ENCODE measurements at places on chromosomes 1 and 21.

DNA sequence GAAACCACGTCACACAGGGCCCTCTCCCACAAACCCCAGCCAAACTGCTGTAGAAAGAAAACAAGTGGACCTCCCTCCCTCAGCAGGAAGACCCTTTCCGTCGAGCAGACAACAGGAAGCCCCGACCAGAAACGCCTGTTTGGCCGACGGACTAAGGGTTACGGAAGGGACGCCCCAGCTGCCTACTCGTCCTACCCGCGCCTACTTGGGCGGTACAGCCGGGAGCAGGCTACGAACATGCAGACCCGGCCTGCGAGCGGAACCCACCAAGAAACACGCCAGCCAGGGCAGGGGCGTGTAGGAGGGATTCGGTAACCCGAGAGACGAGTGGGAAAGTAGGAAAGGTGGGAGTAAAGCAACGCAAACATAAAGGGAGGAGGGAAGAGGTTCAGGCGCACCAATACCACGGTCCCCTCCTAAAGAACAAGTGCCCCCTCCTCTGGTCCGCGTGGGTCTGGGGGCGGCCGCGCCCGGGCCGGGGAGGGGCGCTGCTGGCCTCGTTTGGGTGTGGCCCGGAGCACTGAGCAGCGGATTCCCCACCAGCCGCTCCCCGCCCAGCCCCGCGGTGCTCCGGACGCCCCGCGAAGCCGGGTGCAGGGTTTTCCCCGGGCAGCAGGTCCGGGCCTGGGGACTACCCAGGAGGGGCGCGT, 450 bp downstream of the S100A10 start:
- DNase-seq = peak; percentile 31

- DNase-seq = no peak
These were observed 14.7 kb downstream of the BEND5 start for GRCh38 chr1:48761986-48762385.

GRCh38 chr1:235783148-235783776, 83.4 kb downstream of the LYST start:
- no peak for DNase-seq

GRCh38 chr1:119404736-119405135, 10.2 kb upstream of the HSD3B2 start:
- DNase-seq = no peak

GRCh38 chr1:81607086-81607485, 193.6 kb upstream of the ADGRL2 start:
- DNase-seq = no peak

DNA sequence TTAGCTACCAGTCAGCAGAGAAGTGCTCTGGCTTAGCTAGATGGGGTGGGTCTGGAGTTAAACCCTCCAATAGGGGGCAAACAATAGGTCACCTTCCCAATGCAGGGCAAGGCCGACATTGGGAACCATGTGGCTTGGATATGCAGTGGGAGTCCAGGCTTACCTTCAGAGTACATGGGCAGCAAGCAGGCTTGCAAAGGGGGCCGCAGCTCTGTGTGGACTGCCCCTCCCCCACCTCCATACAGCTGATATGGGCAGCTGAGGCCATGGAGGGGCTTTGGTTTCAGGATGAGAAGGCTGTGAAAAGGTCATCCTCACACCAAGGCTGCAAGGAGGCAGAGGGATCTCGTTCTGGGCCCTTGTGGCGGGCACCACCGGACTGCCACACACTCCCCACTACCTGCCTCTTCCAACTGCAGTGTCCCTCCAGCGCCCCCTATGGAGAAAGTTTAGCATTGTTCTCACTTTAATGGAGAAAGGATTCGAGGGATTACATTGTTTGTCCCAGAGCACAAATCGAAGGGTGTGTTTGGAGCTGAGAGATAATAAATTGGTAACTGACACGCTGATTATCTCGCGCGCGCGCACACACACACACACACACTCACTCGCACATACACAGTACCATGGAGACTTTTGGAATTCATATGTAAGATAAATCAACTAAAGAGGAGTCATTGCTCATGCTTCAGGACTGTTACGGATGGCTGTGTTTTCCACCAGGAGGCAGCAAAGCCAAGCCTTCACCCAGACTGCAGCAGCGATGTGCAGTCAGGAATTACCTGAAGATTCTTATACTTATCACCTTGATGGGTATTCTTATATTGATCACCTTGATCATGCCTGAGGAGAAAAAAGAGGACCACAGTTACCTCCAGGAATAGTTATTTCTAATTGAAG, 7.0 kb upstream of the SMCP start:
- peak; percentile 32 for DNase-seq

GRCh38 chr1:203776636-203777035, 11.7 kb downstream of the LAX1 start:
- no peak for DNase-seq

- DNase-seq = no peak
These were observed 1.4 kb upstream of the B4GALT2 start for GRCh38 chr1:43977376-43978263.

- no peak for DNase-seq
These were observed 20.8 kb upstream of the ECE1 start for GRCh38 chr1:21311016-21311415.

DNA sequence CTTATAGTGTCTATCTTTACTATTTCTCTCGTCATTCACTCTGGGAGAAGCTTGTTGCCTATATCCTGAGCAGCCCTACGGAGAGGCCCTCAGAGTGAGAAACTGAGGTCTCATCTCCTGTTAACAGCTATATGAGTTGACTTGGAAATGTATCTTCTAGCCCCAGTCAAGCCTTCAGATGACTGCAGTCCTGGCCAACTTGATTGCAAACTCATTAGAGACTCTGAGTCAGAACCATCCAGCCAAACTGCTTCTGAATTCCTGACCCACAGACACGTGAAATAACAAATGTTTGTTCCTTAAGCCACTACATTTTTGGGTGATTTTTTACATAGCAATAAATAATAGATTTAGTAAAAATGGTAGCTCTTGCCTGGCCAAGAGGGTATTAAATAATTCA, 3.9 kb upstream of the ZBED6 start:
- no peak for DNase-seq

DNA sequence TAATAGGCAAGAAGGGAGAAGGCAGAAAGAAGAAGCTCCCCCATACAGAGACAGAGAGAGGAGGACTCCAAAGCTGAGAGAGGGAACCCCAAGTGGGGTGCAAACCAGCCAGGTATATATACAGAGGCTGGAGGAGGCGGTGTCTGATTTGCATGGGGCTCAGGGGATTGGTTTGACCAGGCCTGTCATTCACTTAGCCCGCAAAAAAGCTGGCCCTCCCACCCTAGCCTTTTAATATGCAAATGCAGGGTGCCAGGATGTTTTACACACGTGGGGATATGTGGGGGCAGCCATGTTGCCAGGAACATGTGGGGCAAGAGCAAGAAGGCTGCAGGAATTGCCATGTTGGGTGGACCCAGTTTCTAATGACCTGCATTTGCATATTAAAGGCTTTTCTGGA, 37.0 kb upstream of the TENT5B start:
- no peak for DNase-seq

GRCh38 chr1:180501865-180502360, 464 bp downstream of the ACBD6 start:
- no peak for DNase-seq

DNA sequence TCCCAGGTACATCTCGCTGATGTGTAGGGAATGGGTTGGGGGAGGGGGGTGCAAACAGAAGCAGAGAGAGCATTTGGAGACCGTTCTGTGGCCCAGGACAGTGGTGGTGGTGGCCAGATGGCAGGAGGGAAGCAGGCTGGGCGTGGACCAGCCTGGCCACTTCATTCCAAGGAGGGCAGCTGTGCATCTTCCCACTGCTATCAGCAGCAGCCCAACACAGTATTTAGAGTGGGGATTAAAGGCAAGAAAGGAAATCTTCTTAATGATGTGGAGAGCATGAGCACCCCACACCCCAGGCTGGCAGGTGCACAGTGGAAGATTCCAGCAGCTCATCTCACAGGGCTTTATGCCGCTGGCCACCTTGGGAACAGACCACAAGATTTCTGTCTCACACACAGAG, 198.7 kb downstream of the NPHP4 start:
- DNase-seq = no peak

DNA sequence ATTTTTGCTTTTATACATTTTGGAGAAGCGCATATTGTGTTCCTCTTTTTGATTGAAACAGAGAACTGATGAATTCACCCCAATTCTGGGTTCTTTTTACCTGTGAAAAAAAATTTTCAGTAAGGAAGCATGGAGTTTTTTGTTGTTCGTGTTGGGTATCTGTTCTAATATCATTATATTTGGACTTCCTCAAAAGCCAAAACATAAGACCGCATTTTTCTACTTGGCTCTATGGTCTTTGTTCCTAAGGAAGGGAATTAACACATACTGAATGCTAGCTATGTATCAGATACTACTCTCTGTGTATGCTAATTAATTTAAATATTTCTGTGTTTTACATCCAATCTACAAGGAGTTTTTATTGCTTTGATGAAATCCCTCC, 12.9 kb downstream of the EPB41 start:
- no peak for DNase-seq

- DNase-seq = no peak
These were observed 90.9 kb downstream of the MATN1 start for GRCh38 chr1:30632481-30632880.

DNA sequence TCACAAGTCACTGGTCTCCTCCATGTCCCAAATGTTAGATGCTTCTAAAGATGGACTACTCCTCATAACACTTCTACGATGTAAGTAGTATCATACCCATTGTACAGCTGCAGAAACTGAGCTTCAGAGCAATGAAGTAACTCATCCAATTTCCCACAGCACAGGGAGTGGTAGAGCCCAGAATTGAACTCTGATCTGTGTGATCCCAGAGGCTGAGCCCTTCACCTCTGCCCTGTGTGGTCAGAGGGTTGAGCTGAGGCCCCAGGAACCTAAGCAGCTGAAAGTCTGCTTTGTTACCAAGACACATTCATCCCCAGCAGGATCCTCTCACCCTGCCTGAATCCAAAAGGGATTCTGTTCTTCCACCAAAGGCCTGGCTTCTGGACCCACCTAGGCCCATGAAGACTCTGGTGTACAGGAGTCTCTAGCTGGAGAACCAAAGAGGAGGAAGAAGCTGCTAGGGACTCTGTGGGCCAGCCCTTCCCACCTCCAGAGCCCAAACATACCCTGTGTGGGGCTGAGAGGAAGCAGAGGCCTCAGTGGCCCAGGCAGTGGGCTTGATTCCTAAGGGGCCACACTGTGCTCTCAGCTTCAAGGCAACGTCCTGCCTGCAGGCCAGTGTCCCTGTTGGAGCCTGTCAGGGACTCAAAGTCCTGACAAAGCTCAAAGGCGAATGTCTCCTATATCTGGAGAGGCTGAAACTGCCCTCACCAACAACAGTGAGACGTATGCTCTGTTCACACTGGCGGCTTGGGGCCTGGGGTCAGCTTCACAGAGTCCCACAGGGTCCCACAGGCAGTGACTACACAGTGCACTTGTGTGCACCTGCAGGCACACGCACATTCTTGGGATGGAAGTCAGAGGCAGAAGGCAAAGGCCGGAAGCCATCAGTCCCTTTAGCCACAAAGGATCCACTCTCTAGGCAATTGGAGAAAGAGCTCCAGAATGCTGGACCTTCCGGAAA, 40.4 kb upstream of the SLC30A1 start:
- DNase-seq = no peak

GRCh38 chr1:6249739-6250689, 6.0 kb downstream of the HES3 start:
- no peak for DNase-seq

- DNase-seq = no peak
These were observed 27.0 kb downstream of the SIM2 start for GRCh38 chr21:36725793-36726386.

- DNase-seq = no peak
These were observed 252.8 kb upstream of the ADGRL2 start for GRCh38 chr1:81547912-81548303.

DNA sequence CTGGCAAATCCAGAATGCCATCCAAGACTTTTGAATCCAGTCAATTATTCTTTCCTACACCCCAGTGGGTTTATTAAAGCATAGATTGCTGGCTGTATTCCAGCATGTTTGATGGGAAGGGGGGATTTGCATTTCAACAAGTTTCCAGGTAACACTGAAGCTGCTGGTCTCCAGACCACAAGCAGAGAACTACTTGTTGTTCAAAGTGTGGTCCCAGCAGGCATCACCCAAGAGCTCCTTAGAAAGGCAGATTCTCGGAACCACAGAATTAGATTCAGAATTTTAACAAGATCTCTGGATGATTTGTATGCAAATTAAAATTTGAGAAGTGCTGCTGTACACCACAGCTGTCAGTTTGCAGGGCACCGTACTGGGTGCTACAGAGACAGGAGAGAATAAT, 216.3 kb upstream of the FAM78B start:
- no peak for DNase-seq

DNA sequence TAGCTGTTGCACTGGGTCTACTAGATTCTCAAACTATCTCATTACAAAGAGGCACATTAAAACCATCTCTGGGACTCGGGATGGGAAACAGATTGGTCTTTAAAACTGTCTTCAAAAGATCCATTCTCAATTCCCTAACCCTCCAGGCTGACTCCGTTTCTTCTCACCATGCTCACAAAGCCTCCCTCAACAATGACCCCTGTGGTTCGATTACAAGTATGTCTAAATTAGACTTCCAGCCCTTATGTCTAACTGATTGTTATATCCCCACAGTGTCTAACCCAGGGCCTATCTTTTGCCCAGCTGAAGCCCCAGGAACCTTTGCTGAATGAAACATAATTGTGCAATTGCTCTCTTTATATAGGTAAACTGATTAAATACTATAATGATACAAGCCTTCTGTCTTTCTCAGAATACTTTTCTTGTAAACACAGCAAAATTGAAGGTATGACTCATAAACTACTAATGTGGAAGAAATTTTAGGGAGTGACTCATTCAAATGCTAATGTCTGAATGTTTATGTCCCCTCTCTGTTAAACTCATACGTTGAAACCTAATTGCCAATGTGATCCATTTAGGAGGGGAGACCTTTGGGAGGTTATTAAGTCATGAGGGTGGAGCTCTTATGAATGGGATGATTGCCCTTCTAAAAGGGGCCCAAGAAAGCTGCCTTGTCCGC, 65.6 kb upstream of the DAB1 start:
- DNase-seq = no peak

- peak; percentile 67 for DNase-seq
These were observed 14.8 kb upstream of the ZNF669 start for GRCh38 chr1:247118946-247119446.

DNA sequence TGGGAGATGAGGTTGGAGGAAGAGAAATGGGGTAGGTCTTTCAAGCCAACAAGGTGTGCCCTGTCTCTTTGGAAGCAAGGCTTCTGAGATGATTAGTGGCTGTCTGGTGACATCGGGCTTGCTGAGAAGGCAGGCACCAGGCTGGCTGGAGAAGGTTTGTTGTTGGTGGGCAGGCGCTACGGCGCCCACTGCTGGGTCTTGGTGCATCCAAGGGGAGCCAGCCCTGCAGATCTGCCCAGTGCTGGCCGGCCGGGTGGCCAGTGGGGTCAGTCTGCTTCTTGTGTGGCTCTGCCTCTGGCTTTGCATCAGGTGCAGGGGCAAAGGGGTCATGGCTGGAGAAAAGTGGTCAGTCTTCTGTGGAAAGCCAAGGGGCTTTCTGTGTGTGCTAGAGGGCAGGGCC, 126.2 kb downstream of the TLR5 start:
- no peak for DNase-seq

DNA sequence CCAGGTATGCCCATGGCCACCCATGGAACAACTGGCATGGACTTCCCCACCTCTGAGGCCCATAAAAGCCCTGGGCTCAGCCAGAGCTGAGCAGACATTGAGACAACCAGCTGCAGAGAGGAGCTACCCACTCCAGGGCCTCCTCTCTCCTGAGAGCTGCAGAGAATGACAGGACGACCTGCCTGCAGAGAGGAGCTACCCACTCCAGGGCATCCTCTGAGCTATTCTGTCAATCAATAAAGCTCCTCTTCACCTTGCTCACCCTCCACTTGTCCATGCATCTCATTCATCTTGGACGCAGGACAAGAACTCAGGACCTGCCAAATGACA, 43.4 kb downstream of the MATN1 start:
- no peak for DNase-seq

Measured in glutamatergic neuron (in vitro differentiated cells).